ENCODE measurements at places on chromosomes 6 and 20.

DNA sequence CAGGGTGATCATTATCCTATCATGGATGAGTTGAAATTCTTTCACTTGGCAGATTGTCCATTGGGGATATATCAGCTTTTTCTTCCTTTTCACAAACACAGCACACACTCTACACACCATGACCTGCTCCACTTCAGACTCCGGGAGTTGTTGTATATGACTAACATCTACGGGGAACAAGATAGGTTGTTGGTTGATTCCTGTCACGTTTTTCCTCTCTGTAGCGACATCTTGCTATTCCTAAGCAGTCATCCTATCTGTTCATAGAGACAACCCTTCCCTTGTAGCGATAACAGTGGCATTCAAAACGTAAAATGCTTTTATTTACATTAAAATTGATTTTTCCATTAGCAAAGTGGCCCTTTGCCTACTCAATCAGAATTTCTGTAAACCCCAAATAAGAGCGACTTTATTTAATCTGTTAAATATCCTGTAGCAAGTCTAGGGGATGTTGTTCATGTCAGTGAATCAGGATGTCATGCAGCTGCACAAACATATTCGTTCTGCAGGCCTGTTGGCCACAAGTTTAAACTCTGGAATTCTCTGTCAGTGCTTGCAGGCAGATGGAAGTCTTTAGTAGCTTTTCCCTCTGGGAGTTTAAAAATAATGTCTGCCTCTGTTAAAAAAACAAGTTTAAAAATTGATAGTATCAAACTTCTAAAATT lies 23.1 kb downstream of the PHACTR2 start:
- DNase-seq = no peak

GRCh38 chr20:62540504-62540903 lies 64.7 kb upstream of the GATA5 start:
- DNase-seq = no peak

- DNase-seq = no peak
Measured at GRCh38 chr6:149840345-149841075, 23.6 kb downstream of the LRP11 start.

GRCh38 chr6:110557199-110557598 lies 80.8 kb upstream of the SLC22A16 start:
- DNase-seq = no peak

GRCh38 chr20:38228436-38228835 lies 32.1 kb downstream of the KIAA1755 start:
- DNase-seq = no peak

- no peak for DNase-seq
Measured at GRCh38 chr6:122788208-122788607, 850 bp upstream of the SMPDL3A start.

DNA sequence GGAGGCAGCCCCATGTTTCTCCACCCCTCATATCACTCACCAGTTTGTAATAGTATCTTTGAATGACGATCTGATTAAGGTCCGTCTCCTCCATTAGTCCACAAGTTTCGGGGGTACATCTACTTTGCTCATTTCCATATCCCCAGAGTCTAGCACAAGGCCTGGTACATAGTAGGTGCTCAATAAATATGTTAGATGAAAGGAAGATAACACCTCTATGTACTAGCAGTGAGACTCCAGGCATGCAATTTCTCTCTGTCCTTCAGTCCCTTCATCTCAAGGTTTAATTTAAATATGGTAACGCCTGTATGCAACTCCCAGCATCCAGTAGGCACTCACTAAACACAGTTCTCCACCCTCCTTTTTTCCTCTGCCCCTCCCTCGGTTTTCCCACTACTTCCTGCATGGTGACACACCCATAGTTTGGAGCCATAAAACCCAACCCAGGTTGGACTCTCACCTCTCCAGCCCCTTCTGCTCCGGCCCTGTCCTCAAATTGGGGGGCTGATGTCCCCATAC lies 461 bp upstream of the HNF4A start:
- DNase-seq = no peak

- no peak for DNase-seq
Measured at GRCh38 chr6:106511288-106512047, 117.8 kb downstream of the RTN4IP1 start.

- DNase-seq = no peak
Measured at GRCh38 chr6:75396005-75396800, 97.4 kb downstream of the FILIP1 start.

GRCh38 chr20:35773154-35773751 lies 1.4 kb downstream of the PHF20 start:
- DNase-seq = no peak

GRCh38 chr20:31488115-31488514 lies 13.0 kb downstream of the REM1 start:
- DNase-seq = no peak

DNA sequence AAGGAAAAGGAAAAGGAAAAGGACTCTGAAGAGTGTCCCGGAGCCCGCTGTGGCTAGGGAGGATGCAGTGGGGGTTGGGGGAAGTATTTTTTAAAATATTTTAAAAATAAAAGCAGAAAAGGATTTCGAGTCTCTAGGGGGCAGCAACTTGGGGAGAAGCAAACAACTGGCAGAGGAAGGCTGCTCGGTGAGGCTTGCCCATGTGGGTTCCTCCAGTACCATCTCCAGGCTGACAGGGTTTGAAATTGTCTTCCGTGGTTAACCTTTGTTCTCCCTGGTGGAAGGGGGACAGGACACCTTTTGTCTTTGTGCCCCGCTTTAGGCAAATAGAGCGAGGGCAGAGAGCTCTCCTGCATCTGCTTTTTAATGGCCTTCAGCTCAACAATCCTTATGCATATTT lies 60.4 kb upstream of the SNX9 start:
- no peak for DNase-seq

GRCh38 chr20:2237059-2237458 lies 58.7 kb upstream of the TGM3 start:
- DNase-seq = no peak

GRCh38 chr6:18676548-18676947 lies 289.4 kb downstream of the RNF144B start:
- DNase-seq = no peak

- DNase-seq = no peak
Measured at GRCh38 chr6:144955859-144956258, 670.7 kb downstream of the UTRN start.

GRCh38 chr6:170049641-170050561 lies 241.0 kb downstream of the DLL1 start:
- DNase-seq = no peak

- no peak for DNase-seq
Measured at GRCh38 chr20:59006864-59007664, at the start of gene CTSZ. Gene CTSZ (minus strand): TSS chr20:59007254. CDS start chr20:59007128, 126 bp downstream.

- no peak for DNase-seq
Measured at GRCh38 chr6:38155144-38155543, 335.6 kb downstream of the ZFAND3 start.

- no peak for DNase-seq
Measured at GRCh38 chr20:63791497-63792156, 39.4 kb downstream of the ZBTB46 start.

- no peak for DNase-seq
Measured at GRCh38 chr20:53918949-53919361, 151.4 kb downstream of the BCAS1 start.

Measured in stimulated activated CD4-positive, alpha-beta T cell treated with anti-CD3 and anti-CD28 coated beads, TNF-alpha, amount 100 ng/mL, for 1 hour (primary cell).